ENCODE measurements at places on chromosomes 6 and 20.

DNA sequence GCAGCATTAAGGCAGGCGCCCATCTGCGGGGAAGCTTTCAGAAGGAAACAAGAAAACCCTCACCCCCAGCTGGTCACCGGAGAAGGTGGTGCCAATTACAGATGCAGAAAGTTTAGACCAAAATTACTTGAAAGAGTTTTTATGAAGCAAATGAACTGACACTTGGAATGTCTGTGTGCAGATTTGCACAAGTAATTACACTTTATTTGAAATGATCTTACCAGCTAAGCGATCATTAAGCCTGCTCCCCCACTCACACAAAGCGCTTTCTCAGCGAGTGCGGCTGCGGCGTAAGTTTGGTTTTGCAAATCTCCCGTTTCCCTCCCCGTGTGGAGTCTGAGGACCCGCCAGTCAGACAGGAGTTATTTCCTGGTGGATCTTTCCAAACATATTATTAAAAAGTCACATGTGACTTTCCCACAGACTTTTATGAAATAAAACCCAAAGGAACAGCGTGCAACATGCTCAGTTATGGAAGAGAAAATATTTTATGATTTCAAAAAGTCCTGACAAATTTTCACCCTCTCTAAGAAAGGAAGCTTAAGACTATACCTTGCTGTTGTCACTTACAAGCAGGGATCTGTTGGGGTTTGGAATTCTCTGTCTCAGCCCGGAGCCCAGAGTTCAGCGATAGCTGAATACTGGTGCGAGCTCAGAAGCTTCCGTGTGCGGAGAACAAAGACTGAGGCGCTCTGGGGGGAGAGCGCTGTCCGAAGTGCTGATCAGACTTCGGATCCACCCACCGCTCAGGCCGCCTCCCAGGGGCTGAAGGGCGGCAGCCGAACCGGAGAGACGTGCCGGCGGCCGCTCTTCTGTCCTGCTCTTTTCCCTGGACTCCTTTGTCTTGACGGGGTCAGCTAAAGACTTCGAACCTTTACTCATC is 2.7 kb upstream of the MYT1 start:
- peak; percentile 20 for DNase-seq

DNA sequence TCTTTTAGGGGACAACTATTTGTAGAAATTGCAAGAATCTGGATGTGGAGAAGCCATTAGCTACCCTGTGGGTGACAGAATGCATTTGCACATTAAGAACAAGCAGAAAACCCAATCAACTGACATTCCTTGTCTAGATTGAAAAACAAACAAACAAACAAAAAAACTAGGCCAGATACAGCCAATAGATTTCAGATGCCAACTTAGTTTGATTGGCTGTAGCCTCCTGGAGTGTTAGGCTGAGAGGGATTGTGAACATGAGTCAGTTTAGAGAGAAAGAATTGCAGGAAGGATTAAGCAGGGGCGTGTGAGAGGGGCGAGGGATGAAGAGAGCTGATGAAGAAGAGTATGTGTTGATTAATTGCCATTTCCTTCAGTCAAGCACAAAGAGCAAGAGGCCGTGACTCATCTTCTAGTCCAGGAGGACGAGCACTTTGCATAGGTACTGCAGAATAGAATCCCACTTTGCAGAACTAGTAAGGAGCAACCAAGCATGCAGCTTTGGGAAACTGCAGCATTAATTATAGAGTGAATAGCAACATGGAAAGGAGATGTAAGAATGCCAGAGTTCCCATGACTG is 188.0 kb upstream of the RAB32 start:
- DNase-seq: peak; percentile 60

- DNase-seq: no peak
Measured at GRCh38 chr20:51937779-51938178, 135.5 kb upstream of the SALL4 start.

DNA sequence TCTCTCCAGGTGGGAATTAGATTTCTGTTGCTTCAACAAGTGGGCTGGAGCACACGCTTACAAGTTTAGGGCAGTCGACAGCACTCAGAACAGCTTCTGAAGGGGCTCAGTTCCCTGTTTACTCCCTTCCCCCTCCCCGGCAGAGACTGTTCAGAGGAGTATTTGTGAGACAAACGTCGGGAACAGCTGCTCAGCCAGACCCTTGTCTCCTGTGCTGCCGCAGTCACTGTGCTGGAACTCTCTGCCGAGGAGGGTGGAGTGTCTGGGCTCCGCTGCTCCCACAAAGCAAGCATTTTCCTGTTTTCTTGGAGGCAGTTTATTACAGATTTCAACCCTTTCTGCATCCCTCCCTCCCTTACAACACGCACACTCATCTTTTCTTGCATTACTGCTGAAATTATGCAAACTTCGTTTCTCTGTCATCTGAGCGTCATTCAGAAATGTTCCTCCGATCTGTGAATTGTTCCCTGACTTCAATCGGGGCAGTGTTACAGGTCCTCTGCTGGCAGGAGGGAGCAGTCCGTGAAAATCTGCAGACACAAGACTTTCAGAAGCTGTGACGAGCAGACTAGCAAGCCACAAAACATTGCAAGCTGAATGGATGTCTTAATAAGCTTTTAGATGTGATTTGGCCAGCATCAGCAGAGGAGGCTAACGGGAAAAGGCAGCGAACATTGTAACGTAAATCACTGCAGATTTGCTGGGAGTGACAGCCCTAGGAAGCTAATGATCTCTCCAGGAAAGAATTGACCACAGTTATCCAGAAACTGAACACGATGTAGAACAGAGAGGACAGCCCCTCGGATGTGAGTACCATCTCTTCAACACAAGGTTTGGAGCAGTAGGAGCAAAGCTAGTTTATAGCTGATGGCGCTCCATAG is 76.2 kb downstream of the LYRM2 start:
- DNase-seq: no peak

DNA sequence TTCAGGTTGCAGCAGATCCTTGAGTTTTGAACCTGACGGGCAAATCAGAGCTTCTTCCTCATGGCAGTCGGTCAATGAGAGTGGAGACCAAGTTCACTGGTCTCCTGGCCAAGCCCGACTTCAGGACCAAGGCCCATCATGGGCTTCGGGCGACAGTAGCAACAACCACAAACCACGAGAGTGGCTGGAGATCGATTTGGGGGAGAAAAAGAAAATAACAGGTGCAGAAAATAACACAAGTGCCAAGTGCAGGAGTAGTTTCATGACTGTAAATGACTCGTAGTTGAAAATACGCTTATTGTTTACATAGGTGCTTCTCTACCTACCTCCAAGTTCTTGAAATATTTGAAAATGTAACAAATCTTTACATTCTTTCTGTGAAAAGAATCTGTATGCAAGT is 56.1 kb downstream of the DCBLD1 start:
- no peak for DNase-seq

DNA sequence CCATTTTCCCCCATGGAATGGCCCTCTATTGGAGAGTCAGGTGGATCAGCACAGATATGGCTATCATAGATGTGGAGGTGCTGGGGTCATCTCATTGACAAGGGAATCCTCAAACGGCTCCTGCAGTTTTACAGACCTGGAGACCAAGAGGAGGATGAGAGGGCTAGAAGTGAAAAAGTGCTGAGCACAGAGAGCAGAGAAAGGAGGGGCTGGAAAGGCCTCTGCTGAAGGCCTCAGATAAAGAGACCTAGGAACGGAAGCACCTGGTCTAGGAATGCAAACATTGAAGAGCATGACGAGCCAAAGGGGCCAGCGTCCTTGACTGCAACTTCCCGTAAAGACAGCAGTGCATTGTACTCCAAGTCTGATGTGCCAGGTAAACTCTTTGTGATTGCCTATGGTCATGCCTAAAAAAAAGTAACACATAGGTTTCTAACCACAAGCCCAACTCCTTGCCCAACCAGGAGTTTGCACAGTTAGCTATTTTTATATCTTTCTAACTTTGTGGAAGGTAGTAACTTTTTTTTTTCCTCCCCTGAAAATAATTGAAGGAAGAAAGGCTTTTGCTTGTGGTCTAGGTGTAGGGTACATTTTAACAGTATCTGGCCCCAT is 15.2 kb downstream of the RSPH4A start:
- no peak for DNase-seq

GRCh38 chr6:150528648-150529285 is 70.9 kb upstream of the PLEKHG1 start:
- DNase-seq: peak; percentile 51

DNA sequence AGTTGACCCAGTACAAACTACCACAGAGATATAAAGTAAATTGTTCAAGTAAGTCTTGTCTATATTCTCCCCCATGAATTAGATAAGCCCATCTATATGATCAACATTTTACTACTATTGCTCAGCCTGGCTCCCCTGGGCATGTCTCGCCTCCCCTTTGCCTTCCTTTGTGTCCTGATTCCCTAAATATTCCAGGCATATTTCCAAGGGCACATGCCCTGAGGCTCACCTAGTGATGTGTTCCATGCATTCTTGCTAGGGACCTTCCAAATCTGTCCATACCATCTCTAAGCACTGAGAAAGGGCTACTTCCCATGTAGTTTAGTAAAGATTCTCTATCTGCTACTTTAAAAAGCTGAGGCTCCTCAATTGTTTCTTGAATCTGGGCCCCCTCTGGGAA is 309.5 kb upstream of the PRND start:
- no peak for DNase-seq

GRCh38 chr20:965956-966355 is 36.2 kb downstream of the RSPO4 start:
- peak; percentile 27 for DNase-seq

DNA sequence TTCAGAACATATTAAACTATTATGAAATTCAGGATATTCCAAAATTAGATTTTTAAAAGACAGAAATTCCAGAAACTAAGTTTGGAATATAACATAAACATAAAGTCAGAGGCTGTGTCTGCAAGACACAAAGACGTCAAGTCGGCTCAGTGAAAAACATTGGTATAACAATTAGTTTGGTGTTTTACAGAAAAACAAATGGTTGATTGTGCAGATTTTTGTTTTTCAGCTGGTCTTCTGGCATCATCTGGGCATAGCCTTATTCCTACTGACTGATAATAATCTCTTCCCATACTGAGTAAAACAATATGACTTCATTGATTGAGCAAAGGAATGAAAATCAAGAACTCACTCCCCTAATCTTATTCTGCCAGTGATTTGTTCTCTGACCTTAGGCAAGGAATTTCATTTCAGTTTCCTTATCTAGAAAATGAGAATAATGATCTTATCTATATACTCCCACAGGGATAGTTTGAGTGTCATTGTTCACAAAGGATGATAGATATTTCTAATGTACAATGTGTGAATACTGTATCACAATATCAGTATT is 84.3 kb downstream of the FRK start:
- DNase-seq: no peak

DNA sequence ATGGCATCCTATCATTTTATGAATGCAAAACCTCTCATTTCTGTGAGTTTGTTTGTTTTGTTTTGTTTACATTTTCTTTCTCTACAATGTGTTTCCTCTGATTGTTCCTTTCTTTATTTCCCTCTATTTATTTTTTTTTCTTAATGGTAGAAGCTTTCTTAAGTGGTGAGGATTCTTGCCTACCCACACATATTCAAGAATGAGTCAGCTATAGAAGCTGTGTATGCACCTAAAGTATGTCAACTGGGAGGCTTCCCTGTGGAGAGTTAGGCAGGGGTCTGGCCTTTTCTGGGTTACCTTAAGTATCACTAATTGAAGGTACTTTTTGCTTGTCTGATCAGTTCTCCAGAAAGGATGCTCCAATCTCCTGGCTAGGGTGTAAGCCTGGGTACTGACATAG is 354.0 kb downstream of the ESR1 start:
- DNase-seq: peak; percentile 62

DNA sequence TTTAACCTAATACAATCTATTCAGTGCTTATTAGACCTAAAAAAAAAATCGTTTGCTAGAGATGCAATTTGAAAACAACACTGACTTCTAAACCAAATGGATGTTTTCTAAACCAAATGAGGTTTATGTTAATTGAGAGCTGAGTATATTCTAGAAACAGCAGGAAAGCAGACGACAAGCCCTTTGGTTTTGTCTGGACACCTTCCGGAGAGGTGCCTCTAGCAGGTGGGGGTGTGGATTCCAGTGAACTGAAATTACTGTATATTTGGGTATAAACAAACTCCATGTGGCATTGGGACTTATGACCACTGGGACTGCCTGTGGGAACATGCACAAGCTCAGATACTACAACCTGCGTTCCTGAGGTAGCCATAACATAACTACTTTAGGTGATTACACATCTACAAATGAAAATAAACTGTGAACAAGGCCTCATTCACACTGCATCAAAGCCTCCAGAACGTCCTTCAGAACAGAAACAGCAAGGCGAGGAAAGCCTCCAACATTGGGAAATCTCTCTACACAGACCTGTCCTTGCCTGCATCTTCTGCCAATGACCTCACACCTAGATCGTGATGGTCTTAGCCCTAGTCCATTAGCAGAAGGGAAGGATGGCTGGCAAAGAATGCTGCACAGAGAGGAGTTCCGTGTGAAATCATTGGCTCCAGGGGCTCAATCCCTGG is 206.8 kb upstream of the FOXQ1 start:
- DNase-seq: no peak

DNA sequence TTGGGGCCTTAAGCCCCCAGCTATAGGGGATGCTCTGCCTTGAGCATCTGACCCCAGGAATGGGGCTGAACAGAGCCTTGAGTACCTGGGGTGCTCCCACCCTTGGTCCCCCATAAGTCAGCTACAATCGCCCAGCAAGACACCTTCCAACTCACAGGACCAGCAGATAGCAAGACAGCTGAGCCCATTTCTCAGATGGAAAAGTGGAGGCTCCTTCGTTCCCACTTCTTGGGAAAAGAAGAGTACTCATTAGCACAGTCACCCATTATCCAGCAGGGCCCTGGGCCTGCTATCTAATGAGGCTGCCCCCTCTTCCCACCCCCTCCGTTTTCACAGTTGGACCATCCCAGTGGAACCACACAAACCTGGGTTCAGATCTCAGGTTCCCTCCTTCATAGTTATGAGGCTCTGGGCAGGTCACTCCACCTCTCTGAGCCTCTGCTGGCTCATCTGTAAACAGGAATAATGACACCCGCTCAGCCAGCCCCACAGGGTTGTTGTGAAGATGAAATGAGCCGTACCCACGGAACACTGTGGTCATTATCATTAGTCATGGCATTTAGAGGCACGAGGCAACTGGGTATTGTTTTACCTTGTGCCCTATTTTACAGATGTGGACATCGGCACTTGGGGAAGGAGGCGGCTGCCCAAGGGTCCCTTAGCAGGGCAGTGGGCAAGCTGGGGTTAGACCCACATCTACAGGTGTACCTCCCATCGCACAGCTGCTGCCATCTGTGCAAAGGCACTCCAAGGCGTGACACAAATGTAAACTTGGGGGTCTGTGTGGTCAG is 4.5 kb downstream of the LPIN3 start:
- DNase-seq: peak; percentile 36

DNA sequence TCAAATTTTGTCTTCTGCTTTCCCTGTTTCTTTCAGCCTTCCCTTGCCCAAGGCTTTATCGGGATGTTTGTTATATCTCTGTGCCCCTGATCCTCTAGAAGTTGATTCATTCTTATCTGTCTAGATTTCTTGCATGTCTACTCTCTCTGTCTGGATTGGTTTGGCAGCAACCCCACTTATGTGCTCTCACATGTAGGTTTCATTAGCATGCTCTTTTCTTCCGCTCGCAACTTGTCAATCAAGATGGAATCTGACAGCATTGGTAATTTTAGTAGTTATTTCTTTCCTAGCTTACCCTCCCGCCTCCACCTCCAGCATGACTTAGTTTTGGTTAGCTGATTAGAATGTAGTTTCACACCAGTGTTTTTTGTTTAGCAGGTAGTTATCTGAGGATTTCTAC is 39.3 kb downstream of the LRRC1 start:
- no peak for DNase-seq
